Naive B cell (primary cell): ENCODE measurements at places on chromosomes 2 and 18.

GRCh38 chr2:149892563-149892962 is 305.0 kb upstream of the MMADHC start:
- no peak for DNase-seq
- no peaks in the 10 kb centered on the region for H3K36me3 ChIP-seq
- H3K4me3 ChIP-seq, result no peak overlapping the region
- no peak overlapping the region for H3K27ac ChIP-seq
- H3K4me1 ChIP-seq, result no peaks in the 10 kb centered on the region

DNA sequence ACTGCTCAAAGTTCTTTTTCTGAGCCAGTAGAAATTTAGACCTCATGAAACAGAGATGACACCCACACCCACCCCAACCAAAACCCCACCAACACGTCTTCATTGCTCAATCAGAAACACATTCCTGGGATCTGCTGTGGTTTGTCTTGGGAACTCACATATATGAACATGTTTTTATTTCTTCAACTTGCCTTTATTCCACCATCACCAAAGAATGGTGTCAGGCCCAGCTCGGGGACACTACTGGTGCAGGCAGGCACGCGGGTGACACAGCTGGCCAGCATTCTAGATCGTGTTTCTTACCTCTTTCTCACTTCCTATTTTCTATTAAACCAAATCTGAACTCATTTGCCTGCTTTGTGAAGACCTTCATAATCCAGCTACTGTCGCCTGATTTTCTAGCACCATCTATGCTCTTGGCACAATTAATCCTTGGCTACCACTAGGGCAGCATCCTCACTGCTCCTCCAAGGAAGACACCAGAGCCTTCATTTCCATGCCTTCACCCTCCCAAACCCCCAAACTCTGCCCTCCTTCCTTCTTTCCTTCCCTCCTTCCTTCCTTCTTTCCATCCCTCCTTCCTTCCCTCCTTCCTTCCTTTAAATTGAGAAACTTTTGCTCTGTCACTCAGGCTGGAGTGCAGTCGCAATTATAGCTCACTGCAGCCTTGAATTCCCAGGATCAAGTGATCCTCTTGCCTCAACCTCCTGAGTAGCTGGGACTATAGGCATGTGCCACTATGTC is 157.1 kb downstream of the BCL2 start:
- peaks cover 15% of the 10 kb centered on the region for H3K36me3 ChIP-seq
- H3K27ac ChIP-seq, result peak overlapping the region; percentile 99
- DNase-seq, result peak; percentile 80
- no peaks in the 10 kb centered on the region for H3K27me3 ChIP-seq
- peaks cover 78% of the 10 kb centered on the region for H3K4me1 ChIP-seq

DNA sequence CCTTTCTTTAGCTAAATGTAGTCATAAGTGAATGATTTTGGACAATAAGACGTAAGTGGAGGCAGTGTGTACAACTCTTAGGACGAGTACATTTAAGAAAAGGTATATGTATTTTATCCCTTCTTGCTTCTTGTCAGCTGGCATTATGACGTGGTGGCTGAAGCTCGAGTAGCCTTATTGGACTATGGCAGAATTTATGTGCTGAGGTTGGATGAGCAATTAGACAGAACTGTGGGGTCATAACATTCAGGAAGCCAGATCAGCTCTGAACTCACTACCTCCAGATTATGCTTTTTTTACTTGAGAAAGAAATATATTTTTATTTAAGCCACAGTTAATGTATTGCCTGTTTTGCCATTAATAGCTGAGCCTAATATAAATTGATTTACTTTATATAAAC is 661.5 kb downstream of the ERBB4 start:
- H3K4me3 ChIP-seq, result no peak overlapping the region
- H3K36me3 ChIP-seq, result no peaks in the 10 kb centered on the region
- DNase-seq, result no peak
- H3K27me3 ChIP-seq, result no peaks in the 10 kb centered on the region

GRCh38 chr18:70659036-70659925 is 370.4 kb downstream of the SOCS6 start:
- no peaks in the 10 kb centered on the region for H3K36me3 ChIP-seq
- no peak overlapping the region for H3K27ac ChIP-seq
- H3K4me3 ChIP-seq, result peak overlapping the region; percentile 41
- DNase-seq, result no peak
- peaks cover 9% of the 10 kb centered on the region for H3K4me1 ChIP-seq

- no peak for DNase-seq
- no peaks in the 10 kb centered on the region for H3K36me3 ChIP-seq
- peak overlapping the region; percentile 93 for H3K4me3 ChIP-seq
- no peaks in the 10 kb centered on the region for H3K27me3 ChIP-seq
- H3K27ac ChIP-seq, result peak overlapping the region; percentile 90
These were observed 708 bp upstream of the RPIA start for GRCh38 chr2:88690591-88691338.

DNA sequence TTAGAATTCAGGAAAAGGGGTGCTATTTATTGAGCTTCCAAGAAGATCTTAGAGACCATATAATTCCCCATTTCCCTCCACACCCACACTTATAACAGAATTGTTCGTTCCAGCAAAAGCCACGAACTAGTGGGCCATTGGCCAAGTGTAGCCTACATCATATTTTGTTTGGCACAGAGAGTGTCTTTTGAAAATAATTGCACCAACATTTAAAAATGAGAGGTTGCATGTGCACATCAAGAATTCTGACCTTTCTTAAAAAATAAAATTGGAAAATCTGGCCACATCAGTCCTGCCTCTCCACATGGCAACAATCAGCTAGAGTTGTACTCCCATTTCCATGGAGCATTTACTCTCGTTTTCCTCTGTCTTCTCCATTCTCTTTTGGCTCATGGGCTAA is 655.5 kb upstream of the FANCL start:
- DNase-seq, result no peak
- H3K4me3 ChIP-seq, result no peak overlapping the region
- no peaks in the 10 kb centered on the region for H3K36me3 ChIP-seq
- H3K4me1 ChIP-seq, result no peaks in the 10 kb centered on the region

DNA sequence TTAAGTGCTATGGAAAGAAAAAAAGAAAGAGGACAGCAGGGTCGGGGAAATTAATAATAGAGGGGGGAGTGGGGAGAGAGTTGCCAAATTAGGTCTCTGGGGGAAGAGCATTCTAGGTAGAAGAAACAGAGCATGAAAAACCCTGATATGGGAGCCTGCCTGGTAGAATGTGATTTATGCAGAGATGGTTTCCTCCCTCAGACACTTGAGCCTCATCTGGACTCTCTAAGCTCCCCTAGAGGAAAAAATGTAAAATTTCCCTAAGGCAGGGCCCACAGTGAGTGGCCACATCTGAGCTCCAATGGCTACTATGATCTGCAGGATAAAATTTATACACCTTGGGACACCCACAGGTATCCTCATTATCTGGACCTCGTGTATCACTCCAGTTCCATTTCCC is 20.6 kb upstream of the EPAS1 start:
- H3K4me1 ChIP-seq, result peaks cover 14% of the 10 kb centered on the region
- no peak for DNase-seq
- H3K27ac ChIP-seq, result no peak overlapping the region
- H3K27me3 ChIP-seq, result peaks cover 34% of the 10 kb centered on the region

GRCh38 chr2:154391051-154391450 is 307.4 kb upstream of the KCNJ3 start:
- H3K4me1 ChIP-seq, result no peaks in the 10 kb centered on the region
- H3K27ac ChIP-seq, result no peak overlapping the region
- H3K36me3 ChIP-seq, result no peaks in the 10 kb centered on the region
- no peaks in the 10 kb centered on the region for H3K27me3 ChIP-seq
- no peak overlapping the region for H3K4me3 ChIP-seq

DNA sequence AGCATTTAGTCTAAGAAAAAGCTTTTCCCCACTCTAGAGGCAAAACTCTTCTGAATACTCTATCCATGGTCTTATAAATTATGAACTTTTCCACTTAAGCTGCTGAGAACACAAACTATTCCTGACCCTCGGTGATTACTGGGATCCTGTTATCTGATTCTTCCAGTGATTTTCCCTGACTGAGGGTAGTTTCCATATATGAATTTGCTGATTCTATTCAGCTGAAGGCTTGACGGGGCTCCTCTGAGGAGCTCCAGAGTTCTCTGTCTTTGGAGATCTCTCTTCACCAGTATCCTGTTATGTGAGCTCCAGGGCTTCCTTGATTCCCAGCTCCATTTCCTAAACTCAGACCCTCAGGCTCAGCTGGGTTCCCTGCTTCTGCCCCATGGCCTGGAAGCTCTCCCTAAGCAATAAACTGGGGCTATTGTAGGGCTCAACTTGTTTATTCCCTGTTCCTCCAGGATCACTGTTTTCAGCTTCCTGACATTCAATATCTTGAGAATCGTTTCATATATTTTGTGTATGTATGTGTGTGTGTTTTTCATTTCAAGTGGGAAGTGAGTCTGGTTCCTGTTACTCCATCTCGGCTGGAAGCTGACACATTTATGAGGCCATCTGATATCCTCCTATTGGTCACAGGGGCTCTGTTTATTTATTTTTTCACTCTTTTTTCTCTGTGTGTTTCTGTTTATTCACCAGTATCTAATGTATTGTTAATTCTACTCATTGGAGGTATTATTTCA is 78.2 kb downstream of the ARHGAP28 start:
- H3K27me3 ChIP-seq, result no peaks in the 10 kb centered on the region
- H3K27ac ChIP-seq, result no peak overlapping the region
- H3K4me1 ChIP-seq, result no peaks in the 10 kb centered on the region
- no peaks in the 10 kb centered on the region for H3K36me3 ChIP-seq
- DNase-seq, result no peak
- no peak overlapping the region for H3K4me3 ChIP-seq

DNA sequence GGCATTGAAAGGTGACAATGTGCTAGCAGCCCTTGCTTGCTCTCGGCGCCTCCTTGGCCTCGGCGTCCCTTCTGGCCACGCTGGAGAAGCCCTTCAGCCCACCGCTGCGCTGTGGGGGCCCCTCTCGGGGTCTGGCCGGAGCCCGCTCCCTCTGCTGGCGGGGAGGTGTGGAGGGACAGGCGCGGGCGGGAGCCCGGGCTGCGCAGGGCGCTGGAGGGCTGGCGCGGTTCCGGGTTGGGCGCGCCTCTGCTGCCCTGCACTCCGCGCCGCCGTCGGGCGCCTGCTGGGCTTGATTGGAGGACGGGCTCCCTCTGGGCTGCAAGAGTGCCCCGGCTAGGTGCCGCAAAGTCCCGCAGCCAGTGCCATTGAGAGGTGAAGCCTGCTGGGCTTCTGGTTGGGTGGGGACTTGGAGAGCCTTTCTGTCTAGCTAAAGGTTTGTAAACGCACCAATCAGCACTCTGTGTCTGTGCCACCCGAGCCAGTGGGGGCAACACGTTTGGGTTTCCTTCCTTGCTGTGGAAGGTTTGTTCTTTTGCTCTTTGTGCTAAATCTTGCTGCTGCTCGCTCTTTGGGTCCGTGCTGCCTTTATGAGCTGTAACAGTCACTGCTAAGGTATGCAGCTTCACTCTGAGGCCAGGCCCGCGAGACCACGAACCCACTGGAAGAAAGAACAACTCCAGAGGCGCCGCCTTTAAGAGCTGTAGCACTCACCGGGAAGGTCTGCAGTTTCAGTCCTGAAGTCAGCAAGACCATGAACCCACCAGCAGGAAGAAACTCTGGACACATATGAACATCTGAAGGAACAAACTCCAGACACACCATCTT is 14.8 kb upstream of the IMP4 start:
- peaks cover 43% of the 10 kb centered on the region for H3K27me3 ChIP-seq
- H3K36me3 ChIP-seq, result no peaks in the 10 kb centered on the region
- H3K27ac ChIP-seq, result no peak overlapping the region
- H3K4me1 ChIP-seq, result peaks cover 3% of the 10 kb centered on the region
- DNase-seq, result no peak
